ENCODE measurements at places on chromosomes 16 and 17. TPM values are rescaled to one million over a fixed set of nuclear protein-coding genes. Genes with fewer than 3 reads are reported as not detected.
A peak's percentile ranks its signal among the peaks of the same experiment; 100 is the strongest.

- peaks cover 13% of the 10 kb centered on the region for H3K4me1 ChIP-seq
- H3K4me3 ChIP-seq = no peak overlapping the region
- H3K27me3 ChIP-seq = peaks cover 49% of the 10 kb centered on the region
- H3K27ac ChIP-seq = no peak overlapping the region
These were observed 1.5 kb upstream of the NPTX1 start for GRCh38 chr17:80477647-80478478.

DNA sequence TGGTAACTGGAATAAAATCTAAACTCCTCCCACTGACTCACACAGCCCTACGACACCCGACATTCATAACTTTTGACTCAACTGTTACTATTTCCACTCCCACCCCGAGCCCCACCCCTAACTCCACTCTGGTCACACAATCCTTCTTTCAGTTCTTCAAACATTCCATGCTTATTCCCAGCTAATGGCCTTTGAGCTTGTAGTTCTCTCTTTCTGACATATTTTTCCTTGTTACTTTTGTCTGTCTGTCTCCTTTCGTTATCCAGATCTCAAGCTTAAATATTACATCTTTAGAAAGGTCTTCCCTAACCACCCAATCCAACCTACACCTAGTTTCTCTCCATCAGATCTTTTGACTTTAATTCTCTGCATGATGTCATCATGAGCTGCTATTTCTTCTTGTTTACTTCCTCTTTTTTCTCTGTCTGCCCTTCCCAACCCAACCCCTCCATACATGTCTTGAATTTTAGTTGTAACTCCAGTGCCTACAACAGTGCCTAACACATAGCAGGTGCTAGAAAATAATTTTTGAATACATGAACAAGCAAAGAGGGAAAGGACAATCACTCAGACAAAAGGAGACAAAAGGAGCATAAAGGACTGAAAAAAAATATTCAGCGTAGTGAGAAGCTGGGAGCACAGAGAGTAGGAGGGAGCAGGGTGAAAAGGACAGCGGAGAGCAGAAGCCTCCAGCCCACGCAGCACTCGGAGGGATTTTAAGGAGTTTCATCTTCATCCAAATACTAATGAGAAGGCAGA, 65.2 kb upstream of the SMIM36 start:
- peaks cover 8% of the 10 kb centered on the region for H3K27me3 ChIP-seq
- no peaks in the 10 kb centered on the region for H3K36me3 ChIP-seq
- DNase-seq = peak; percentile 47
- peaks cover 14% of the 10 kb centered on the region for H3K4me1 ChIP-seq
- no peak overlapping the region for H3K4me3 ChIP-seq

- peak overlapping the region; percentile 91 for H3K27ac ChIP-seq
- peaks cover 3% of the 10 kb centered on the region for H3K36me3 ChIP-seq
- peaks cover 36% of the 10 kb centered on the region for H3K4me1 ChIP-seq
- H3K4me3 ChIP-seq = peak overlapping the region; percentile 87
These were observed 66.4 kb downstream of the KPNA2 start for GRCh38 chr17:68101987-68102314.

GRCh38 chr17:51951741-51952140, 206.8 kb downstream of the CA10 start:
- DNase-seq = no peak
- H3K27ac ChIP-seq = no peak overlapping the region
- H3K4me3 ChIP-seq = no peak overlapping the region

DNA sequence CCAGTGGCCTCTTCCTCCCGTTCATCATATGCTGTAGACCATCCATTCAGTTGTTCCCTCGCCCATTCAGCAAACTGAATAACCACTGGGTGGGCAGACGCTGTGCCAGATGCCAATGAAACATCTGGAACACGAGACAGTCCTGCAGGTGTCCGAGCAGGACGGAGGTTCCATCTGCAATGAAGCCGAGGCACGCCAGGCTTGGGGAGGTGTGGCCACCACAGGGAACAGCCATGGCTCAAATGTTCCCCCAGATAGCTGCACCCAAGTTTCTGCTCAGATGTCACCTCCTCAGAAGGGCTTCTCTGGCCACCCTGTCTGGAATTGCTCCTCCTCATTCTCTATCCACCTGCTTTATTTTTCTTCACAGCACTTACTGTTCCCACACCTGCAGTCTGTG, 30.5 kb downstream of the UBE2O start:
- peaks cover 8% of the 10 kb centered on the region for H3K36me3 ChIP-seq
- peaks cover 23% of the 10 kb centered on the region for H3K4me1 ChIP-seq
- H3K27ac ChIP-seq = no peak overlapping the region

DNA sequence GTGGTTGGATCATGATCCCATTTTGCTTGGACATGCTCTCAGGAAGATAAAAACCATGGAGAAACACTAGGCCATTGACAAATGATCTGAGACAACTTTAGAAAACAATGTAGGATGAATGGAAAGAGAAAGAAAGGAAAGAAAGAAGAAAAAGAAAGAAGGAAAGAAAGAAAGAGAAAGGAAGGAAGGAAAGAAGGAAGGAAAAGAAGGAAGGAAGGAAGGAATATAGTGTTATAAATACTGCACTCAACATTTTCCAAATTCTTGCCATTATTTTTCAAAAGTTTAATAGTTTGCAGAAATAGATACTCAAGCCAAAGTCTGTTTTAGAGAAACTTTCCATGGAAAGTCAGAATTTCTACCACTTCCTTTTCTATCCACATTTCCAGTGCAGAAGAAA, 39.2 kb upstream of the CACNG3 start:
- no peak overlapping the region for H3K27ac ChIP-seq
- peaks cover 26% of the 10 kb centered on the region for H3K36me3 ChIP-seq
- DNase-seq = no peak
- H3K4me1 ChIP-seq = no peaks in the 10 kb centered on the region
- no peaks in the 10 kb centered on the region for H3K27me3 ChIP-seq

GRCh38 chr17:31425282-31426040, 34.0 kb downstream of the RAB11FIP4 start:
- no peaks in the 10 kb centered on the region for H3K36me3 ChIP-seq
- H3K27ac ChIP-seq = no peak overlapping the region

DNA sequence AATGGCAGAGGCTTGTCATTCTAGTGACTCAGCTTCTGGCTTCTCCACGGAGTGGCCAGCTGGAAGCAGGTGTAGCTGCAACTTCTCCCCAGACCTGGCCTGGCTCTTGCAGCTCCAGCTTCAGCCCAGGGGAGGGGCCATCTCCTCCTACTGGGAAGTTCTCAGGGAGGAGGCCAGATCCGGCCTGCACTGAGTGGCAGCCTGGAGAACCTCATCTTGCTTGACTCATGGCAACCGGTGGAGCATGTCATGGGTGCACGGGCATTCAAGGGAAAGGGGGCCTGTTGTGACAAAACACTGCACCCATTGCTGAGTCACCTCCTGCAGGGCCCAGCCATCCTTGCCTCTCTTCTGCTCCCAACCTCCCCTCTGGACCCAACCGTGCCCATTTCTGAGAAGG, 273.9 kb upstream of the MAF start:
- no peaks in the 10 kb centered on the region for H3K36me3 ChIP-seq
- H3K4me3 ChIP-seq = no peak overlapping the region
- H3K27ac ChIP-seq = no peak overlapping the region

FAM117A gene
- 15.4 TPM for total RNA-seq

- peak overlapping the region; percentile 85 for H3K27ac ChIP-seq
- H3K4me3 ChIP-seq = peak overlapping the region; percentile 72
- DNase-seq = peak; percentile 69
- peaks cover 32% of the 10 kb centered on the region for H3K4me1 ChIP-seq
- H3K36me3 ChIP-seq = peaks cover 31% of the 10 kb centered on the region
These were observed 143.1 kb upstream of the KCNJ18 start for GRCh38 chr17:21549107-21549687.

GRCh38 chr16:56870276-56870888, 5.4 kb downstream of the SLC12A3 start:
- H3K36me3 ChIP-seq = no peaks in the 10 kb centered on the region
- H3K4me1 ChIP-seq = no peaks in the 10 kb centered on the region
- no peak overlapping the region for H3K4me3 ChIP-seq
- no peak overlapping the region for H3K27ac ChIP-seq

DNA sequence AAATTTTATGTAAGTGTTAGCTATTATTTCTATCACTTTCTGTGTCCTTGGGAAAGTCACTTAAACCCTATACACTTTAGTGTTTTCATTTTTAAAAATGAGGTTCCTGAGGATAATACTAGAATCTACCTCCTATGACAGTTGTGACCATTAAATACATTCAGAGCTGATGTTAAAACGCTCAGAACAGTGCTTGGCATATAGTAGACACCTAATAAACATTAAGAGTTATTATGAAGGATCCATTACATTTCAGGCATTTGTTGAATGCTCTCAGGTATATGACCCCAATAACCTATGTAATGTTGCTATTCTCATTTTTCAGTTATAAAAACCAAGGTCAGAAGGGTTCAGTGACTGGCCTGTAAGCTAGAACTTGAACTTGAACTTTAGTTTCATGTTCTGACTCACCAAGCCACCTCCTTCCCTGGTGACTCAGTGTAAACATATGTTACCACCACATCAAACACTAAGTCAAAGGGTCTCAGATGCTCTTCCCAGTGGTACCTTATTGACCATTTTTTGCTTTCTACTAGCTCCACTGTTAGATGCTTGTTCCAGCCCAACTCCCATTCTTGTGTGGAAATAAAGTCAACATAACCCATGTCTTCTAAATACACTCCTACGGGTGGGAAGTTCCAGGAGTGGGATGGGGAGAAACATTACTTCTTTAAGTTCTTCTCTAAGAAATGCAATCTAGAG, 47.6 kb downstream of the HSD17B2 start:
- peak; percentile 33 for DNase-seq
- no peak overlapping the region for H3K4me3 ChIP-seq
- H3K4me1 ChIP-seq = peaks cover 7% of the 10 kb centered on the region
- H3K27ac ChIP-seq = no peak overlapping the region

DNA sequence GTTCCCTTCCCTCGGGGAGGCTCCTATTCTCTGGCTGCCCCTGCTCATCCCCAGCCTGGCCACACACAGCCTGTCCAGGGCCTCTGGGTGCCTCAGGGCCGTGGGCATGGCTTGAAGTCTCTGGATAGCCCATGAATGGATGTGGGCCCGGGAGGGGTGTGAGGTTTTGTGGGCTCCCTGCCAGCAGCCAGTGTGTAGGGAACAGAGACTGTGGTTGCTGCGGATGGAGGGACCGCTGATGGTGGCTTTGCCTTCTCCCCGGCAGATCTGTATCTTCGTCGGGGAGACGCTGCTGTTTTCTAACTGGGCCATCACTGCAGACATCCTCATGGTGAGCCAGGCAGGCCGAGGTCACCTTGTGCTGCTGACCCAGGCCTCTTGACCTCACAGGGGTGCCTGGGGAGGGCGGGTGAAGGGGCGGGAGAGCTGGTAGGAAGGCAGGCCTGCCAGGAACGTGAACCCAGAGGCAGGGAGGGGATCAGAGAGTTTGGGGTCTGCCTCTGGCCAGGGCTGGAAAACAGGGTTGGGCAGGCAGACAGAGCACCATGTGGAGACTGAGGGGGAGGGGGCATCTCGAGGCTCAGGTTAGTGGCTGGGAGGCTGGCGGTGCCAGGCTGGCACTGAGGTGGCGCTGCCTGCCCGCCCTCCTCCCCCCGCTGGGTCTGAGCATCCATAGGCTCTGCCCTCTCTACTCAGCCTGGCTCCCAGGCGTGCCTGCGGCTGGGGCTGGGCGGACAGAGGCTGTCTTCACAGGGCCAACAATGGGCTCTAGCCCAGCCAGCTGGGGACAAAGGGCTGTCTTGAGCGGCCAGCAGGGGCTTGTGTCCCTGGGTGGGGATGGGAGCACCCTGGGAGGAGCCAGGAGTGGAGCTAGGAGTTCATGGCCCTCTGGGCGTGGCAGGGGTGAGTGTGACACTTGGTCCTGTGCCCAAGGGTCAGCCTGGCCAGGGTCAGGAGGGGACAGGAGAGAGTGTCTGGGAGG, 21.4 kb downstream of the MYBBP1A start:
- no peaks in the 10 kb centered on the region for H3K36me3 ChIP-seq
- H3K27ac ChIP-seq = no peak overlapping the region
- H3K4me3 ChIP-seq = no peak overlapping the region

- peaks cover 42% of the 10 kb centered on the region for H3K36me3 ChIP-seq
- H3K4me3 ChIP-seq = no peak overlapping the region
- peak; percentile 65 for DNase-seq
- H3K27me3 ChIP-seq = no peaks in the 10 kb centered on the region
- peak overlapping the region; percentile 79 for H3K27ac ChIP-seq
These were observed 51.1 kb upstream of the LGALS9 start for GRCh38 chr17:27579897-27580321.

DNA sequence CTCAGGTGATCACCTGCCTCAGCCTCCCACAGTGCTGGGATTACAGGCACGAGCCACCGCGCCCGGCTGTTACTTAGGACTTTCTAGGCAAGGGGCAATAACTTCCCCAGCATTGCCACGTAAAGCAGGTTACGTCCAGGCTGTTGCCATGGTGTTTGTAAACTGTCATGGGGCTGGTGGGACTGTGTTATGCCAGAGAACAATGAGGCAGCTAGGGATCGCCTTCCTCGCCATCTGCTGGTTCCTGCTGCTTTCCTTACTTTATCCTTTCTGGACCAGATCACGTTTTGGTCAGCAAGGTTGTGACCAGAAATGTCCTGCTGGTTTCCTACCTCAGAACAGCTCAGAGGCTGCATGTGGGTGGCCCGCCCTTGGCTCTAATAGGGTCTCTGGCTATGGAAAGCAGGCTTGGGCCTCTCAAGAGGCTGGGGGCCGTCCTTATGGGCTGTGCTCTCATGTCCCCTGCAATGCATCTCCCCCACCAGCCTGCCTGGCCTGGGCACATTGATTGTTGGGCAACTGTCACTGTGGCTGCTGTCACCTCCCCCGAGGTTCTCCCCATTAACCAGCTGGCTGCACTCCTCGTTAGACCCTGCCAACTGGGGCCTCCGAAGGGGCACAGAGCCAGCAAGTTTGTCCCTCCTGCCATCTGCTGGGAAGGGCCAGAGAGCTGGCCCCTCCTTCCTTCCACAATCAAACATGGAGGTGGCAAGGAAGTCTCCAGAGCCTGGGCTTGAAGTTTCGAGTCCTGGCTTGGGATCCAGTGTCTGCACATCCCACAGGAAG, 28.2 kb upstream of the ZC3H18 start:
- H3K27ac ChIP-seq = no peak overlapping the region
- DNase-seq = no peak
- no peaks in the 10 kb centered on the region for H3K4me1 ChIP-seq

- no peaks in the 10 kb centered on the region for H3K27me3 ChIP-seq
- H3K27ac ChIP-seq = no peak overlapping the region
- no peaks in the 10 kb centered on the region for H3K36me3 ChIP-seq
- peaks cover 2% of the 10 kb centered on the region for H3K4me1 ChIP-seq
These were observed 153.4 kb downstream of the RGS9 start for GRCh38 chr17:65290616-65291015.

- peaks cover 30% of the 10 kb centered on the region for H3K36me3 ChIP-seq
- no peak overlapping the region for H3K4me3 ChIP-seq
- peaks cover 27% of the 10 kb centered on the region for H3K4me1 ChIP-seq
These were observed 85.2 kb downstream of the ABR start for GRCh38 chr17:1094591-1094990.

TIMM22 gene
- total RNA-seq = 9.4 TPM

Measured in activated CD4-positive, alpha-beta T cell treated with anti-CD3 and anti-CD28 coated beads for 36 hours (primary cell).